ENCODE measurements at places on chromosomes 7 and 10.

DNA sequence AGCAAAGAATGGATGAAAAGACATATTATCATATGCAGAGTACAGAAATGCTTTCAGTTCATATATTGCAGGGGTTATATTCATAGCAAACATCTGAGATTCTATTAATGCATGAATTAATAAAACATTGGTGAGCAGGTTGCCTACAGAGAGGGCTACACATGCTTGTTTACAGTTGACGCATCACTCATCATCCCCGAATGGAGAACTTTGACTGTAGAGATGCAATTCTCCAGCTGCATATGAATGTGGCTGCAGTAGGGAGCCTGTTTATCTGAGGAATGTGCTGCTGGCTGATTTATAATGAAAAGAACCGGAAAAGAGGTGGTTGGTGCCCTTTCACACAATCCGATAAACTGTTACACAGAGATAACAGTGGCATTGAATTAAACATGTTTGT lies 116.5 kb downstream of the GRM3 start:
- no peak for DNase-seq

GRCh38 chr7:41892356-41893100 lies 189.6 kb upstream of the INHBA start:
- DNase-seq, result no peak

- DNase-seq, result peak; percentile 74
Measured at GRCh38 chr10:29496341-29497162, 138.2 kb downstream of the SVIL start.

DNA sequence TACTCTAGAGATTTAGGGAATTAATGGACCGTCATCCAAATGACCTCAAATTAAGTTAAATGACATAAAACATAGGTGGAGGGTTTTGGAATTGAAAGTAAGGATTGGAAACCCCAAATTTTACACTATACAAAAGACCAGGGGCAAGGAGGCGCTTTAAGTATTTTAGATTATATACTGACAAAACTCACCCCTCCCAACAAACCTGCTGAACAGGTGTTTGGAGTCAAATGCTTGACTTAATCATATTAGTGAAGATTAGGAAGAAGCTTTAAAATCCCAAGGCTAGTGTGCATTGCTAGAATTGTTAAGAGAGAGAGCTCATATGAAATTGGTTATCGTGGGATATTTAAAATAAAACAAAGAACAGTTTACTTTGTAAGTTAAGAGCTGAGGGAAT lies at the start of gene GNGT1:
GNGT1 (plus strand) TSS at position 301 of the 400 bp plus-strand sequence. CDS start 180 bp downstream, outside the sequence.
- no peak for DNase-seq
